ENCODE measurements at places on chromosomes 2 and 18.

GRCh38 chr2:149410701-149411484, 80.5 kb downstream of the LYPD6 start:
- DNase-seq, result no peak

DNA sequence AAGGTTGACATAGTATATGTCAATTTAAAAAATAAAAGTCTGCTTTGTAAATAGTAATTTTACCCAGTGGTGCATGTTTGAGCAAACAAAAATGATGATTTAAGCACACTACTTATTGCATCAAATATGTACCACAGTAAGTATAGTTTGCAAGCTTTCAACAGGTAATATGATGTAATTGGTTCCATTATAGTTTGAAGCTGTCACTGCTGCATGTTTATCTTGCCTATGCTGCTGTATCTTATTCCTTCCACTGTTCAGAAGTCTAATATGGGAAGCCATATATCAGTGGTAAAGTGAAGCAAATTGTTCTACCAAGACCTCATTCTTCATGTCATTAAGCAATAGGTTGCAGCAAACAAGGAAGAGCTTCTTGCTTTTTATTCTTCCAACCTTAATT, 78.6 kb upstream of the CSRNP3 start:
- no peak for DNase-seq

GRCh38 chr2:229057976-229058553, 213.0 kb downstream of the PID1 start:
- DNase-seq, result no peak

DNA sequence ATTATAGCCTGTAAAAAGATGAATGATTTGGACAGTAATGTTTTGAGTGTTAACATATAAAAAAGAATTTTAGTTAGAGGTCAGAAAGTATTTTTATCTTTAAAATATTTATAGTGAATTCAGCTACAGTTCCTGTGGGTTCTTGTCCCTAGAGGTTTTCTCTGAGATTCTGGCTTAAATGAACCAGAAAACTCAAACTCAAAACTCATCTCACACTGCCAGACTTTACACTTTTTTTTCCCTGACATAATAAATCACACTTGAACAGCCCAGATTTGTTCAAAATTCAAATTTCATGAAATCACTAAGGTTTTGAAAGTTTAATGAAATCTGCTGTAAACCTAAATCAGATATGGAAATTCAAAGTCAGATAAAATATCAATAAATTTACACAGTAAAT, 92.3 kb downstream of the KCNH7 start:
- DNase-seq, result no peak

- no peak for DNase-seq
Measured at GRCh38 chr2:206204710-206205109, 45.0 kb downstream of the EEF1B2 start.

DNA sequence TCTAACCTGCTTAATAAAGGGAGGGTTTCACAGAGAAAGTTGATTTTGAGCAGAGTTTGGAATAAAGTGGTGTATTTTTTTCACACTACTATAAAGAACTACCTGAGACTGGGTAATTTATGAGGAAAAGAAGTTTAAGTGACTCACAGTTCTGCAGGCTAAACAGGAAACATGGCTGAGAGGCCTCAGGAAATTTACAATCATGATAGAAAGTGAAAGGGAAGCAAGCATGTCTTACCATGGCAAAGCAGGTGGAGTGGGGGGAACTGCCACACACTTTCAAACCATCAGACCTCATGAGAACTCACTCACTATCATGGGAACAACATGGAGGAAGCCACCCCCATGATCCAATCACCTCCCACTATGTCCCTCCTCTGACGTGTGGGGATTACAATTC, 546.7 kb downstream of the EPHA4 start:
- DNase-seq, result no peak
